ENCODE measurements at places on chromosomes 13 and 19. TPM values are rescaled to one million over a fixed set of nuclear protein-coding genes. Genes with fewer than 3 reads are reported as not detected.

- no peak overlapping the region for H3K27ac ChIP-seq
- no peak overlapping the region for H3K4me3 ChIP-seq
- H3K4me1 ChIP-seq, result no peaks in the 10 kb centered on the region
- H3K36me3 ChIP-seq, result no peaks in the 10 kb centered on the region
Measured at GRCh38 chr13:85373322-85373721, 425.9 kb downstream of the SLITRK6 start.

DNA sequence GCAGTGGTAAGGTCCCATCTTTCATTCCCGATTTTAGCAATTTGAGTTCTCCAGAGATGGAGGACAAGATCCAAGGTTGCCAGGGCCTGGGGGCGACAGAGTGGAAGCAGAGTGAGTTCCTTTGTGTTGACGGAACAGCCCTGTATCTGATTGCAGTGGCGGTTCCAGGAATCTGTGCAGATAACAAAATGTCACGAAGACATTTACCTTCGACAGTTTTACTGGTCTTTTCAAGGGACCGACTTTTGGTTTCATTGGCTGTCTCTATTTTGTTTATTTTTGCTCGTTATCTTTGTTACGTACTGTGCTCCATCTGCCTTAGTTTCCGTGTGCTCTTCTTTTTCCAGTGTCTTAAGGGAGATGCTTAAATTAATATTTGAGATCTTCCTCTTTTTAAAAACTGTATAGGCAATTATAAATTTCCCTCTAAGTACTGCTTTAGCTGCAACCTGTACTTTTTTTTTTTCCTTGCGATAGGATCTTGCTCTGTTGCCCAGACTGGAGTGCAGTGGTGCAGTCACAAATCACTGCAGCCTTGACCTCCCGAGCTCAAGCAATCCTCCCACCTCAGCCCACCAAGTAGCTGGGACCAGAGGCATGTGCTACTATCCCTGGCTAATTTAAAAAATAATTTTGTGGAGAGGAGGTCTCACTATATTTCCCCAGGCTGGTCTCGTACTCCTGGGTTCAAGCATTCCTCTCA is 23.2 kb downstream of the KDM4B start:
- DNase-seq, result no peak
- H3K36me3 ChIP-seq, result no peaks in the 10 kb centered on the region

GRCh38 chr19:2726904-2727639 is 5.9 kb upstream of the DIRAS1 start:
- no peaks in the 10 kb centered on the region for H3K27me3 ChIP-seq
- no peak overlapping the region for H3K27ac ChIP-seq
- no peaks in the 10 kb centered on the region for H3K36me3 ChIP-seq
- H3K4me1 ChIP-seq, result peaks cover 23% of the 10 kb centered on the region
- DNase-seq, result no peak
- H3K4me3 ChIP-seq, result no peak overlapping the region

DNA sequence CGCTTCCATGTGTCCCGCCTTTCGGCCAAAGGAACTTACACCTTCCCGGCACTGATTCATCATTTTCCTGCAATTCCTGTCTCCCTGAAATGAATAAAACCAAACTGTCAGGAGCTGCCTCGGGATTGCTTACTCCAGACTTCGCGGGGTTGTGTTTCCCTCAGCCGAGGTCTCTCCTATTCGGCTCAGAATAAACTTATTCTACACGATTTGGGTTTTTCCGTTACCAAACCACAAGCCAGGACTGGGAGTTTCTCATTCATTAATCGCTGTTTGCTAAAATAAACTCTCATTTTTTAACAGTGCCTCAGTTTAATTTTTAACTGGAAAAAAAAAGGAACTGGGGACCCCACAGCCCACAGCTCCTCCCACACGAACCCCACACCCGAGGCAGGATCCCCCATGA is 667 bp downstream of the ZNF878 start:
- H3K27ac ChIP-seq, result no peak overlapping the region
- H3K4me1 ChIP-seq, result peaks cover 9% of the 10 kb centered on the region

DNA sequence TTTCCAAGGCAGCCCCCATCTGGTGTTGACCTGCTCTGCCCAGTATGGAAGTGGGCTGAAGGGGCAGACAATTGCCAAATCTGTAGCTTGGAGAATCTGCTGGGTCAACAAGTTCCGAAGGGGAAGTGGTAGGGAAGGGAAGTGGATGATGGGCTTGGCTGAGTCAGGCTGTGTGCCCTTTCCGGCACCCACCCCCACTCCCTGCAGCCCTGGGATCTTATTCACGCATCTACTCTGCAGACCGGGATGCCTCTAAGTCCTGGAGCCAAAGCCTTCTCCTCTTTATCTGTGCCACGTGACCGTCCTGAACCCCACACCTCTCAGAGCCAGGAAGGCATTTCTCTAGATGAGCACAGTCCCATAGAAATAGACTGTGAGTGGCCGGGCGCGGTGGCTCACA is 7.5 kb upstream of the C5AR2 start:
- no peaks in the 10 kb centered on the region for H3K4me1 ChIP-seq
- H3K27ac ChIP-seq, result peak overlapping the region; percentile 53
- H3K27me3 ChIP-seq, result no peaks in the 10 kb centered on the region
- no peaks in the 10 kb centered on the region for H3K36me3 ChIP-seq
- no peak for DNase-seq

DNA sequence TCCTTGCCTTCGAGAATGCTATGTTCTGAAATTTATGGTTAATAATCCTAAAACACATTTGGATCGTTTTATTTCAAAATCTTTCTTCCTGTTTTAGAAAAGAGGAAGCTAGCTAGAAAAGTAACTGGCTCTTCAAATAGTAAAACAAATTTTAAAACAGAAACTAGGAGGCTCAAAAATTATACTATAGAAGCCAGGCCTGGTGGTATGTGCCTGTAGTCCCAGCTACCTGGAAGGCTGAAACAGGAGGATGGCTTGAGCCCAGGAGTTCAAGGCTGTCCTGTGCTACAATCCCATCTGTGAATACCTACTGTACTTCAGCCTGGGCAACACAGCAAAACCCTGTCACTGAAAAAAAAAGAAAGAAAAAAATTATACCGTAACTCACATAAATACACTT is 57.9 kb downstream of the ELF1 start:
- no peak overlapping the region for H3K4me3 ChIP-seq
- no peaks in the 10 kb centered on the region for H3K4me1 ChIP-seq
- H3K27ac ChIP-seq, result no peak overlapping the region
- no peaks in the 10 kb centered on the region for H3K36me3 ChIP-seq
- no peak for DNase-seq

GRCh38 chr19:5083547-5083965 is 114.6 kb downstream of the KDM4B start:
- no peak overlapping the region for H3K27ac ChIP-seq
- no peaks in the 10 kb centered on the region for H3K36me3 ChIP-seq
- H3K27me3 ChIP-seq, result no peaks in the 10 kb centered on the region
- H3K4me1 ChIP-seq, result no peaks in the 10 kb centered on the region
- H3K4me3 ChIP-seq, result no peak overlapping the region

- H3K27me3 ChIP-seq, result no peaks in the 10 kb centered on the region
- H3K4me1 ChIP-seq, result no peaks in the 10 kb centered on the region
- no peak for DNase-seq
- no peak overlapping the region for H3K27ac ChIP-seq
Measured at GRCh38 chr19:13408889-13409518, 97.3 kb downstream of the CACNA1A start.

- H3K4me3 ChIP-seq, result no peak overlapping the region
- no peak for DNase-seq
- H3K27ac ChIP-seq, result no peak overlapping the region
Measured at GRCh38 chr19:3474010-3474409, 6.3 kb downstream of the SMIM24 start.

DNA sequence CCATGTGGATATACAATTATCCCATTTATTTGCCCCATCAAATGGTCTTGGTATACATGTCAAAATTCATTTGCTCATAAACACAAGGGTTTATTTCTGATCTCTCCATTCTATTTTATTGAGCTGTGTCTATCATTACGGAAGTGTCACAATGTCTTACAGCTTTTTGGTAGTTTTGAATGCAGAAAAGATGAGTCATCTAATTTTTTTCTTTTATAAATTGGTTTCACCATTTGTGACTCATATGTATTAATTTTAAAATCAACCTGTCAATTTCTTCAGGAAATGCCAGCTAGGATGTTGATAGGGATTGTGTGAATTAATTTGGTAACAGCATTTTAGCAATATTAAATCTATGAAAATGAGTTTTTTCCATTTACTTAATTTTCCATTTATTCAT is 2549.4 kb downstream of the PCDH9 start:
- H3K27ac ChIP-seq, result no peak overlapping the region
- no peaks in the 10 kb centered on the region for H3K4me1 ChIP-seq
- no peaks in the 10 kb centered on the region for H3K27me3 ChIP-seq
- no peak overlapping the region for H3K4me3 ChIP-seq
- DNase-seq, result no peak
- no peaks in the 10 kb centered on the region for H3K36me3 ChIP-seq

GRCh38 chr19:9871626-9872338 is 36.7 kb downstream of the PIN1 start:
- H3K36me3 ChIP-seq, result no peaks in the 10 kb centered on the region
- no peaks in the 10 kb centered on the region for H3K4me1 ChIP-seq
- no peak overlapping the region for H3K4me3 ChIP-seq
- H3K27ac ChIP-seq, result no peak overlapping the region

DNA sequence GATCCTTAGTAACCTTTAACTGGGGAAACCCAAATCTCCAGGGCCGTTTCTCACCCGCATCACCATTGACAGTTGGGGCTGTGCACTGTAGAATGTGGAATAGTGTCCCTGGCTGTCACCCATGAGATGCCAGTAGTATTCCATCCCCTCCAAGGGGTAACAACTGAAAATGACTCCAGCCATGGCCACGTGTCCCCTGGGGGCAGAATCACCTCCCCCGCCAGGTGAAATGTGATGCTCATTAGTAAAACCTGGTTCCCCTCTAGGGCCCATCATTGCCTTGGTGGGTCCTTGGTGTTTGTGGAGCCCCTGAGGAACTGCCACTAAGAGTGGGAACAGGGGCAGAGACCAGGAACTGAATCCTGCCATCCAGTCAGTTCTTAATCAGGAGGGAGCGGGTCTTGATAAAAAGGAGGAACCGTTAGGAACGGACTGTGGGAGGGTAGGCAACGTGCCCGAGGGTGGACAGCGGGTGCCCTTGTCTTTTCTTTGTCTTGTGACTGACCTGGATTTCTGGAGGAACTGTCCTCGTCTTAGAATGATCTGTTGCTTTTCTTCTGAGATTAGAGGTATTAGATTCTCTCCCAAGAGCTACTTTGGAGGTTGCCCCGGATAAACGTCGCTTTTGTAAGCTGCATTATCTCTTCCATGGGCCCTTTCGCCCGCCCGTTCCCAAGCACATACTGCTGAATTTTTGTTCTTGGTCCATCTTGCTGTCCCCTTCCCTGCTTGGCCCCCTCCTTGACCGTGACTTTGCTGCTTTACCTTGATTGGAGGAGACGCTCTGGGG is 3.5 kb downstream of the MYO9B start:
- H3K4me1 ChIP-seq, result peaks cover 46% of the 10 kb centered on the region
- no peaks in the 10 kb centered on the region for H3K36me3 ChIP-seq
- peak; percentile 87 for DNase-seq
- no peaks in the 10 kb centered on the region for H3K27me3 ChIP-seq

DNA sequence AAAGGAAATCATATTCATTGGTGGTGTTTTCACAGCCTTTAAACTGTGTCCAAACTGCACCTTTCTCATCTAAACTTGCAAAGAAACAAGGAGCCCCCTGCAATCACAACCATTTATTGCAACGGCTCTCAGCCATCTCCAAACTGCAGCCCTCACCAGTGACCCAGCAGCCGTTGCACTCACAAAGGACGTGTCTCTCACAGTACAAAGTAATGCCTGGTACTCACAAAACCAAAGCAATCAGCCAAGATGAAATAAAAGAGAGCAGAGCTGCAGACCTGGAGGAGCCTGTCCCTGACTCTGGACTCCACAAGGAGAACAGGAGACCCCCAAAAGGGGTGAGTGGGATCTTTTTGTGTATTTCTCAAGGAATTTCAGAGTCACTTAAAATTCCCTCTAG is 20.2 kb upstream of the CEACAM21 start:
- H3K4me3 ChIP-seq, result no peak overlapping the region
- no peak overlapping the region for H3K27ac ChIP-seq
- H3K36me3 ChIP-seq, result no peaks in the 10 kb centered on the region
- H3K27me3 ChIP-seq, result no peaks in the 10 kb centered on the region

DNA sequence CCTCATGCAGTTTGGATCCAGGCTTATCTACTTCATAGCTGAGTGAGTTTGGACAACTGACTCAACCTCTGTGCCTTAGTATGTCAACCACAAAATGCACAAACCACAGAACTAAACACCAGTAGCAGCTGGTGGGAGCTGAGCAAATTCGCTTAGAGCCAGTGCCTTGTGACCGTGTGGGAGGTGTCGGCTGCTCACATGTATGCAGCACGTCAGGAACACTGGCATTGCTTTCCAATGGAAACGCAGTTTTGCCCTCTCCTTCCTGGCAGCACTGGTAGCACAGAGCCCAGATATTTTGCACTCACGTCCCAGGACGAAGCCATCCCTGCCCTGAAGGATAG is 8.3 kb upstream of the NTN5 start:
- H3K27me3 ChIP-seq, result no peaks in the 10 kb centered on the region
- DNase-seq, result peak; percentile 78
- no peaks in the 10 kb centered on the region for H3K36me3 ChIP-seq
- H3K4me3 ChIP-seq, result no peak overlapping the region

DNA sequence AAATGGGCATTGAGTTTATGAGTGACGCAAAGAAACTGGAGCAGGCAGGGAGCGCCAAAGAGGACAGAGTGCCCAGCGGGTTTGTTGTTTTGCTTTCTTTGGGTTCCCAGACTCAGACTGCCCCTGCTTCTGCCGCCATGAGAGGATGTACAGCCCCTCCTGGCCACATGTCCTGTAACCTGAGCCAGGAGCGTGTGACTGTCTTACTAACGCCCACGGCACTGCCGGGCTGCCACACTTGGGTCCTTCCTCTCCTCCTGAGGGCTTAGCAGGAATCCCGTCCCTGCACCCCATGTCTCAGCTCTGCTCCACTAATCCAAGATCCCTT is 80.5 kb downstream of the GPR12 start:
- H3K4me3 ChIP-seq, result no peak overlapping the region
- H3K4me1 ChIP-seq, result no peaks in the 10 kb centered on the region
- DNase-seq, result no peak
- no peaks in the 10 kb centered on the region for H3K36me3 ChIP-seq
- H3K27me3 ChIP-seq, result no peaks in the 10 kb centered on the region
- H3K27ac ChIP-seq, result no peak overlapping the region

MED25 gene
- 246 TPM for total RNA-seq

PDE4C gene
- 19.5 TPM for total RNA-seq

GSX1 gene
- total RNA-seq, result not detected

PSG2 gene
- not detected for total RNA-seq

GATAD2A gene
- 197 TPM for total RNA-seq
